ENCODE measurements at places on chromosomes 1 and 21.

GRCh38 chr1:18805150-18805879 is 54.1 kb downstream of the TAS1R2 start:
- DNase-seq, result no peak

DNA sequence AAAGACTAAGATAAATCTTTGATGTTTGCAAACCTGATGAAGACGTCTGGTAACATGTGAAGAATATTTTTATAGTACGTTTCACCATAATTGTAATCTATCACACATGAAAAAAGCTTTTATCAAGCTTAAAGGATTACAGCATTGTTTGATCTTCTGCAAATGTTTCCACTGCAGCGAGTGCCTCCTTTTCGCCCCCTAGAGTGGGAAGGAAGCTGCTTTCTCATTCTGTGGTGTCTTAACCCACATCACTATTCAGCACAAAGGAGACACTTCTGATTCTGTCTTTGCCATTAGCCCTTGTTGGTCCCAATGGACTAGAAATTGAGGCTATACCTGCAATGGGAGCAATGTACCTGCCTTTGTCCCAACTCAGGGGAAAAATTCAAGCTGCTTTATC is 46.0 kb upstream of the IL12RB2 start:
- DNase-seq, result no peak

- DNase-seq, result no peak
Measured at GRCh38 chr1:27517301-27517700, 27.3 kb upstream of the WASF2 start.

DNA sequence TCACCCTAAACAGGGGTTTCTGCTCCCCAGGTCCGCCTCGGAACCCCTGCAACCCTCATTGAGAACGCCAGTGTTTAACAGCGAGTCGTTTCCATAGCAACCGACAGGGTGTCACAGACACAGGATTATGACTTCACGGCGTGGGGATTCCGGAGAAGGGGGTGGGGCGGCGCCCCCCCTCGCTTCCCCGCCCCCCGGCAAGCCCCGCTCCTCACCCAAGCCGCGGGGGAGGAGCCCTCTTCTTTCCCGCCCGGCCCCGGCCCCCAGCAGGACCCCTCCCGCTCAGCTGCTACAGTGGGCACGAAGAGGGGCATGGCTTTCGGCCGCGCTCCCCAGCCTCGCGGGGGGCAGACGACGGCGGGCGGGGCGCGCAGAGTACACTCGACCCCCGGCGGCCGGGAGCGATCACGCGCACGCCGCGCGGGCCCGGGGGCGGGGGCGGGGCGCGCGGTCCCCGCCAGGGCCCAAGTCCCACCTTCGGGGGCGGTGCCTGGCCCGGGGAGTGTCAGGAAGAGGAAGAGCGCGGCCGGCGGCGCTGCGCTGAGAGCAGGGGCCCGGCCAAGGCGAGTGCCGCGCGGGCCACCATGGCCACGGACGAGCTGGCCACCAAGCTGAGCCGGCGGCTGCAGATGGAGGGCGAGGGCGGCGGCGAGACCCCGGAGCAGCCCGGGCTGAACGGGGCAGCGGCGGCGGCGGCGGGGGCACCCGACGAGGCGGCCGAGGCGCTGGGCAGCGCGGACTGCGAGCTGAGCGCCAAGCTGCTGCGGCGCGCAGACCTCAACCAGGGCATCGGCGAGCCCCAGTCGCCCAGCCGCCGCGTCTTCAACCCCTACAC is at the start of gene EFHD2:
TSS of gene EFHD2 (plus strand) at position 501 of the 835 bp plus-strand sequence. CDS start at position 585, 84 bp downstream.
- DNase-seq, result peak; percentile 70

DNA sequence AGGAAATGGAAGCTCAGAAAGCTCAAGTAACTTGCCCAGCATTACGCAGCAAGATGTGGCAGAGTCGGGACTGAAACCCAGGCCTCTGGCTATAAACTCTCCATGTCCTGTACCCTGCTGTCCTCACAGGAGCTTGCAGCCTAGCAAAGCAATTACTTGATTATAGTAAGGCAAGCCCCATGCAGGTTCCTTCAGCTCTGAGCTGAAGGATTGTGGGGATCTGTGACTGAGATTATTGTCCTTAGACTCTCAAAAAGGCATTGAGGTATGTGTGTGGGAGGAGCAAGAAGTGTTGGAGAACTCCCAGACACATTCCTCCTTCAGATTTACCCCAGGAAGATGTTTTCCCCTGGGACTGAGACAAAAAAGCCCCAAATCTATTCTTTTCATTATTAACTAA is 124.0 kb upstream of the SPATA6 start:
- DNase-seq, result no peak

DNA sequence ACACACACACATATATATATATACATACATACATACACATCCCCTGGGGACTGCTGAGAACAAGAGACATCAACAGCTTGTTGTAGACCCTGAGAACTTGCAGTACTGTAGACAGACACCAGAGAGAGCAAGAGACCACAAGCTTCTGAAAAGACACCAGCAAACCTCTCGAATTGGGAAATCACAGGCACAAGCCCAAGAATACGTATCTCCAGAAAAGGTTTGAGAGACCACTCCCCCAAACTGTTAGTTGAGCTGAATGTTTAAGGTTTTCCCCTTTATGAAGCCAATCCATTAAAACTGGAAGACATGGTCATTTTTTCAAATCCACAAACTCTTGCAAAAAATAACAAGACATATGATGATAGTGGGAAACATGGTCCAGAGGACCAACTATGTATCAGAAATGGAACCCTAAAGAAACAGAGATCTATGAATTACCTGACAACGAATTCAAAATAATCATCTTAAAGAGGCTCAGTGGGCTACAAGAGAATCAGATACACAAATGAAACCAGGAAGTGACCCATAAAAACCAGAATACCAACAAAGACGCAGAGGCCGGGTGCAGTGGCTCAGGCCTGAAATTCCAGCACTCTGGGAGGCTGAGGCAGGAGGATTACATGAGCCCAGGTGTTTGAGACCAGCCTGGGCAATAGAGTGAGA is 45.1 kb downstream of the SLC2A1 start:
- DNase-seq, result no peak

GRCh38 chr1:234463749-234464148 is 15.2 kb downstream of the TARBP1 start:
- no peak for DNase-seq

DNA sequence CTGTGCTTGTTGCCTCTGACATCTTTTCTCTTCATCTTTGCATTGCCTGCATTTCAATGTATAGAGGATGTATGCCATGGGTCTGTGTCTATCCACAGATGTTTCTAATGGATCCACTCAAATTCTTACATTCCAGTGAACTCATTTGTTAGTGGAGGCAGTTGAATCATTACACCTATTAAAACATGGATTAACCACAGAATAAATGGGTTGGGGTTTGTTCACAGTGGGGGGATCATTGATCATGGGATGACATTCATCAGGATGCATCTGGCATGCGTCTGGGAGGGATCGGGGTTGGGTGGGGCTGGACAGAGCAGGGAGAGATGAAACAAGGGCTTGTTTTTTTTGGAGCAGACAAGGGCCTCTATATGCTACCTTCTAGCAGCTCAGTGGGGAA is 182.5 kb downstream of the RHOU start:
- no peak for DNase-seq

DNA sequence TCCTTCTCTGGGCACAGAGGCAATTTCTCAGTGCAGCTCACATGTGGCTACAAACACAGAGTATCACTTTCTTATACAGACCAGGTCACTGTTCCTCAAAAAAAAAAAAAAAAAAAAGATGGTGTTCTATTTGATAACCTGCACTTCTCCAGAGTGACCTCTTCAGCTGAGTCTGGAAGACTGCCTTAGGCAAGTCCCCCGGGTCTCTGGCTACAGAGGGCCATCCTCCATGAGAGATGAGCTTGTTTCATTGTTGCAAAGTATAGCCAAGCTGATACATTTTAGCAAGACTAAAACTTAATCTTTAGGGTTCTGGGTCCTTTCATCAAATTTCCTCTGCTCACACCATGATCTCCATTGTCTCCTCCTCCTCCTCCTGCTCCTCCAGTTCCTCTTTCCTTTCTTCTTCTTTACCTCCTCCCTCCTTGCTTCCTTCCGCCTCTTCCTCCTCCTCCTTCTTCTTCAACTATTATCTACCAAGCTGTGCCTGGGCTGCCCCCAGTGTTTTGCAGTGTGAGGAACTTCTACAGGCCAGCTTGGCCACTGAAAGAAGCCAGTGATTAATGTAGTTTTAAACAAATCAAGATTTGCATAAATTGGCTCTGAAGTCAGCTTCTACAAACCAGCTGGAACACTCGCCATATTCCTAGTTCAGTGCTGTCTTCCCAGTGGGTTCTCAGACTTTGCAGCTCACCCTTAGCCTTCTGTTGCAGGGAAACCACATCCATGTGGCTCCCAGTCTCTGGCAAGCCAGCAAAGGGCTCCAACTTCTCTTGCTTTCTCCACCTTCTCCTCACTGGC is 139.4 kb downstream of the RUNX1 start:
- DNase-seq, result no peak

- no peak for DNase-seq
Measured at GRCh38 chr1:203464226-203464625, 11.4 kb upstream of the PRELP start.

- DNase-seq, result no peak
Measured at GRCh38 chr1:42081475-42081874, 71.7 kb upstream of the GUCA2B start.

GRCh38 chr1:43367026-43367903 is 546 bp downstream of the ELOVL1 start:
- DNase-seq, result no peak

- DNase-seq, result no peak
Measured at GRCh38 chr1:110501488-110502132, 17.4 kb downstream of the KCNA10 start.

GRCh38 chr1:39671793-39672550 is at the start of gene NT5C1A:
Gene NT5C1A (minus strand): TSS chr1:39672107. CDS start chr1:39672038, 69 bp downstream.
- peak; percentile 31 for DNase-seq

DNA sequence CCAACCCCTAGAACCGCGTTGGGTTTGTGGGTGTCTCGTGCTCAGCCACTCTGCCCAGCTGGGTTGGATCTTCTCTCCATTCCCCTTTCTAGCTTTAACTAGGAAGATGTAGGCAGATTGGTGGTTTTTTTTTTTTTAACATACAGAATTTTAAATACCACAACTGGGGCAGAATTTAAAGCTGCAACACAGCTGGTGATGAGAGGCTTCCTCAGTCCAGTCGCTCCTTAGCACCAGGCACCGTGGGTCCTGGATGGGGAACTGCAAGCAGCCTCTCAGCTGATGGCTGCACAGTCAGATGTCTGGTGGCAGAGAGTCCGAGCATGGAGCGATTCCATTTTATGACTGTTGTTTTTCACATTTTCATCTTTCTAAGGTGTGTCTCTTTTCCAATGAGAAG is 18.7 kb downstream of the TFF3 start:
- no peak for DNase-seq

DNA sequence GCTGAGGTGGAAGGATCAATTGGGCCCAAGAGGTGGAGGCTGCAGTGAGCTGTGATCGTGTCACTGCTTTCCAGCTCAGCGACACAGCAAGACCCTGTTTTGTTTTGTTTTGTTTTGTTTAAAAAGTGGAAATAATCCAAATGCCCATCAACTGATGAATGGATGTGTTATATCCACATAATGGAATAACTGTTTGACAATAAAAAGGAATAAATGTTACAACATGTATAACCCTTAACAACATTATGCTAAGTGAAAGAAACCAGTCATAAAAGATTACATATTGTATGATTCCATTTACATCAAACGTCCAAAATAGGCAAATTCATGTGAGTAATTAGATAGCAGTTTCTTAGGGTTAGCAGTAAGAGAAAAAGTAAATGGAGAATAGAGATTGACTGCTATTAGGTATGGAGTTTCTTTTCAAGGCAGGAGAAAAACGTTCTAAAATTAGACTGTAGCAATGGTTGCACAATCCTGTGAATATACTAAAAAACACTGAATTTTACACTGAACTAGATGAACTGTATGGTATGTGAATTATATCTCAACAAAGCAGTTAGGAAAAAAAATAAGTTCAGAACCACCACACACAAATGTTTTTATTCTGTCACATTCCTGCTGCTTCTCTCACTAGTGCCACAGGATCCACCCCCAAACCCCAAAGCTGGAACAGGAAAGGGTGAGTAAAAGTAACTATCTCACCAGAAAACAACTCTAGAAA is 15.7 kb downstream of the FOXJ3 start:
- DNase-seq, result no peak
